NCI-H2029 (cell line): ENCODE measurements at places on chromosomes 1 and 21.

DNA sequence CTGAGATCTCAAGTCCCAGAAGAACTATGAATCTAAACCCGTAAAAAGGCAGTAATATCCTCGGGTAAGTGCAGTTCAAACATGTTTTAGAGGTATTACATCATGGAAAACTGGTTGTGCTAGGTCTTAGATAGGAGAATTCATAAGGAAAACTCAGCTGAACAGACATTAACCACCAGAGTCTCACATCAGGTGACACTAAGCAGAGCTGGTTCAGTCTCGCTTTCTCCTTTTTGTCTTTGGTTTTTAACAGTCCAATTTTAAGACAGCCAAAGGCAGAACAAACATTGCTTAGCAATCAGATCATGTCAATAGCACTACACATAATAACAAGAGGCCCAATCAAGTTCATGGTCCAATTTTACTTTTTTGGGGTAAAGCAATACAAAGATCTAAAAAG is 63.1 kb upstream of the MUTYH start:
- peak; percentile 60 for DNase-seq

DNA sequence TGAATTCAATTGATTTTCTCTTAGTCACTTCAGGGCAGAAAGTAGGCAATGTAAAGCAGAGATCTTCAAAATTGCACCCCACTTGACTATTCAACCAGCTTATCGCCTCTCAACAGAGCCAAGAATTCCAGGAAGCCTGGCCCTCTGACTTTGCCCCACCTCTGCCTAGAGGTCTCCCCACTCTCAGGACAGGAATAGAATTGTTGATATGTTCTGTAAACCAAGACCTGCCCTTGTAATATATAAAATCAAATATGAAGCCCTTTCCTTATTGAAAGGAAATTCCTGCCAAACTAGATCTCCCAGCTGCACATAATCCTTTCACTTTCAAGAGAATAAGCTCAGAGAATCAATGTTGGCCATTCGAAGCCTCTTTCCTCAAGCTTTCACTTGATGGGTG is 116.1 kb upstream of the DPT start:
- no peak for DNase-seq

DNA sequence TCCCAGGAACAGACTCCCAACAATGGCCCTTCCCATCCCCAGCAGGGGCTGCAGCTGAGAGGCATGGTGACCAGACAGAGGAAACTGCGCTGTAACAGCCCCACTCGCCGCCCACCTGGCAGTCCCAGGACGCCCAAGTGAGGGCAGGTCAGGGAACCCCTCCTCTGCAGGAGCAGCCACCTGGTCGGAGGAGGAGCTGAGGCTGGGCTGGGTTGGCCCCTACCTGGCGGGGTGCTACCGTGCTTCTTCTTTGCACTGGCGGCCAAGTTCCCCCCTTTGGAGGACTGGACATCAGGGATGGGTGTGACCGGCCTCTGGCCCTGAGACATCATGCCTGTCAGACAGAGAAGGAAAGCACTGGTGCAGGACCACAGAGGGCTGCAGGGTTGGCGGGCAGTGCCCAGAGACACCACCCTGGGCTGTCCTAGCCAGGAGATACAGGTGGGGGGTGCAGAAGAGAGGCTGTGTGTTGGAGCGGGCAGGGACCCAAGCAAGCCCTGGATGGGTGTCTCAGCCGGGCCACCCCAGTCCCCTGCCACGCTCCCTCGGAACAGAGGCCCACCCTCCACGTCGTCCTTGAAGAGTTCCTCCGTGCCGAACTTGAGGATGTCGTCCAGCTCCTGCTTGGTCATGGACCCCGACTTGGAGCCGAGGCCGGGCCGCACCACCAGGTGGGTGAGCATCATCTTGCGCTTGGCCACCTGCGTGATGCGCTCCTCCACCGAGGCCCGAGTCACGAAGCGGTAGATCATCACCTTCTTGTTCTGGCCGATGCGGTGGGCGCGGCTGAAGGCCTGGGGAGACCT is 51.6 kb downstream of the CHD5 start:
- DNase-seq: no peak

DNA sequence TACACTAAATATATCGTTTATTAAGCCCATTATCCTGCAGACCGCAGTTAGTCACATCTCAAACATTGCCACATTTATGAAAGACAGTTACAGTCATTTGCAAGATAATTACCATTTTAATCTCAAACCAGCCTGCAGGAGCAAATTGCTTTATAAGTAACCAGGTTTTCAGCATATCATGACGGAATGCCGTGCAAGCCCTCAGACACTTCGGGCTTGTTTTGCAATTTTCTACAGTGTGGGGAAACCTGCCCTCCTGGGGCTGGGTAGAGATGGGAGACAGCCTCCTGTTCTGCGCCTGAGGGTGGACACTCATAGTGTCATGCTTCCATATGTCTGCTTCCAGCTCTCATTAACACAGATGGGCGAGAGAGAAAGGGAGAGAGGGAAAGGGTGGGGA is 563.9 kb downstream of the NPHP4 start:
- DNase-seq: no peak

GRCh38 chr1:101898137-101898536 is 98.6 kb downstream of the OLFM3 start:
- no peak for DNase-seq

DNA sequence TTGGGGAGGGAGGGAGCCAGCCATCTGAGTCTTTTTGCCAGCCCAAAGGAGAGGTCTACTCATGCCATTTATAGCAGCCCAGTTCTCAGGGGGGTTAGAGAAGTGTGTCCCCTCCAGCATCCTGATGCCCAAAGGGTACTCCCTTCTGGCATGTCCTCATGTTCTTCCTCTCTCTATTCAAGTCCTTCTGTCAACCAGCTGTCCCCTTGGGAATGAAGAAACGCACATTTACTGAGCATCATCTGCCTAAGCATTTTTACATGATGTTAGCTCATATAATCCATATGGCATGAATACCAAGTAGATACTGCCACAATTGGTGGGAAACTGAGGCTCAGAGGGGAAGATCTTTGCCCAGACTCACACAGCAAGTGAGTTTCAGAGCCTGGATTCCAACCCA is 14.8 kb upstream of the TACSTD2 start:
- DNase-seq: no peak

- DNase-seq: no peak
Observed at GRCh38 chr1:8090241-8090702, 64.2 kb upstream of the ERRFI1 start.

DNA sequence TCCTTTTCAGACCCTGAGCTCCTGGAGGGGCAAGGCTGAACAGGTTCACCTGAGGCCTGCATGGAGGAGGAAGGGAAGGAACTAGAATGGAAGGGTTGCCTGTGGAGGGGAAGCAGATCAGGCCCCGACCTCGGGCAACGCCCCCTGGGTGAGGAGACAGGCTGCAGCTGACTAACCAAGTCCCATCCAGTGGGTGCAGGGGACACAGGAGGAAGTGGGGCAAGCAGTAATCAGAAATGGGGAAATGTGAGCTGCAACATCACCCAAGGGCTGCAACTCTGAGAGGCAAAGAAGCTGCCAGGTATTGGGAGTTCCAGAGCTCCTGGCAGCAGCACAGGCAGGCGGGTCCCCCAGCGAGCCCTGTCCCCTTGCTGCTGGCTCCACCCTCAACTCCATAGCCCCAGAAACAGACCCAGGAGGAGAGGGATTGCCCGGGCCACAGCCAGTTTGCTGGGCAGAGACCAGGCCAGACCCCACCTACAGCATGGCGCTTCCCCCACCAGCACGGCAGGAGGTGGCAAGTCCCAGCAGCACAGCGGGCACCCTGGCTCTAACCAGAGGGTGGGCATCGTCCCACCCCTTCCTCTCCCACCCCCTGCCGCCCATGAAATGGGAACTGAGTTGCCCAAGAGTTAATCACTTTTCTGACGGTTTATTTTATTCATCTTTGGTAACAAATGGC is 38.5 kb downstream of the MRPL37 start:
- DNase-seq: no peak

GRCh38 chr1:58515794-58516401 is 30.6 kb downstream of the OMA1 start:
- peak; percentile 88 for DNase-seq

DNA sequence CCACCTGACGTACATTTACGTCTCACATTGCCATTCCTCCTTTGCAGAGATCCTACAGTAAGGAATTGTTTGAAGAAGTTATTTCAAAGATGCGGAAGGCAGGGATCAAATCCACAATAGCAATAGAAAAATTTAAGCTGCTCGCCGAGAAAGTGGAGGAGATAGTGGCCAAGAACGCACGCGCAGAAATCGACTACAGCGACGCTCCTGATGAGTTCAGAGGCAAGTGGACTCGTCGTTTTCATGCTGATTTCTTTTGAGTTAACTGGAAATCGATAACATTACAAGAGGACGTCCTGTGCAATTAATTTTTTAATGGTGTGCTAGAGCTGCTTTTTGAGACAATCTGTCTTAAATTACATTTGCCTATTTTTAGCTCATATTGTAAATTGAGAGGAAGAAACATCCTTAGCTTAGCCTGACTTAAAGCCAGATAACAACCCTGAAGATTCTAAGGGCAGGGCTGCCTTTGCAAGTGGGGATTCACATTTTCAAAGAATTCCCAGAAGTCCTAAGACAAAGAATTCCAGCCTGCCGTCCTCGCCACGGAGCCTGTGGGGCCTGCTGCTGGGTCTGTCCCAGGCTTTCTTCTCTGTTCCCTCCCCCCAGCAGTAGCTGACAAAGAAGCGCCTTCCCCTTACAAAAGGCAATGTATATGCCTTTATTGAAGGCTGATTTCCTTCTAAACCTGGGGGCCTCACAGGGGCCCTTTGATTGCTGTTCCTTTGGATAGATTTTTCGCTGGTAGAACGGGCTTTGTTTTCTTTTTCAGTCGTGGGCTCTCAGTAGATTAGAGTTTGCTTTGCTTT is 31.6 kb upstream of the KIF1B start:
- DNase-seq: no peak

GRCh38 chr21:45737485-45738166 is 94.1 kb downstream of the PCBP3 start:
- no peak for DNase-seq

DNA sequence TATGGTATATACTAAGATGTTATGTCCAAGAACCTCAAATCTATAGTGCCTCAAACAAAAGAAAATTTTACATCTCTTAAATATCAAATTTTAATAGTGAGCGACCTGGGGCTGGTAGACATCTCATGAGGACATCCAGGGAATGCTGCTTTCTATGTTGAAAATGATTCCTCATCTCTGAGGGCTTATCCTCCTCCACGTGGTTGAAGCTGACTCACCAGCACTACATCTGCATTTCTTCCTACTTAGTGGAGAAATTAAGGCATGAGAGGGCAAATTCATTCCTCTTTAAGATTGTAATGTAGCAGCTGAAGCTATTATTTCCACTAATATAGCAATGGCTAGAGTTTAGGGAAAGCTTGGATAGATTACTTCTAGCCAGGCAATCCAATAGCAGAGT is 529.5 kb downstream of the COL11A1 start:
- DNase-seq: no peak

DNA sequence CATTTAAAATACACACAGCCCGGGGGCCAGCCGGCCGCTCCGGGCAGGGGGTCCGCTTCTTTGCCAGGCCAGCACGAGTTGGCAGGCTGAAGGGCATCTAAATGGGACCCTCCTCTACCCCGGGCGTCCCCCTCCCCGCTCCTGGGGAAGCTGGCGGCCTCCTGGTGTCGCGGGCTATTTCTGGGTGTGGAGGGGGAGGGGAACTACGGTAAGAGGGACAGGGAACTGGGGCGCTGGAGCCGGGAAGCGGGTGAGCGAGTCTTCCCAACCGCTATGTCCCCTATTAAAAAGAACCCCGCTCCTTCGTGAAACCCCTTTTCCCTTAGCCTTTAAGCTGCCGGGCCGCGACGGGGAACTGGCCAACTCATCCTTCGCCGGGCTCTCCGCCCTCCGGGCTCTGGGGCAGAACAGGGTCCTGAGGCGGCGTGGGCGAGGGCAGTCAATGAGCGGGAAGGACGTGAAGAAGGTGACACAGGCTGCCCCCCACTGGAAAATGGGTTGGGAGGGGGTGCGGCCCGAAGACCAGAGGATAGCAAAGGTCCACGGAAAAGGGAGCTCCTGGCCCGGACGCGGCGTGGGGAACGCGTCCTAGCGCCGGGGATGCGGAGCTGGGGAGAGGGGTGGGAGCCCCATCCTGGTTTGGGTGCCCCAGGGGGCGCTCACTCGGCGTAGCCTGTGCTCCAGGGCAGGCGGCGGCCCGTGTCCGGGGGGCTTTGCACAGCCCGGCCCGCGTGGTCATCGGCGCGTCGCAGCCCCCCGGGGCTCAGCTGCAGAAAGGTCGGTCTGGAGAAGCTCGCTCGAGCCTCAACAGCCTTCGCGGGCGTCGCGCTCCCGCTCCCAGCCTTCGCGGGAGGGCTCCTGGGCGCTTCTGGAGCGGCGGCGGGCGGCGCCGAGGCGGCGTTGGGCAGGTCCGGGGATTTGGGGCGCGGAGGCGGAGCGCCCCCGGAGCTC is 544 bp downstream of the PPM1J start:
- DNase-seq: no peak

- no peak for DNase-seq
Observed at GRCh38 chr1:98323906-98324358, 337.6 kb upstream of the SNX7 start.

GRCh38 chr21:34942911-34943310 is 106.2 kb downstream of the RUNX1 start:
- DNase-seq: no peak

DNA sequence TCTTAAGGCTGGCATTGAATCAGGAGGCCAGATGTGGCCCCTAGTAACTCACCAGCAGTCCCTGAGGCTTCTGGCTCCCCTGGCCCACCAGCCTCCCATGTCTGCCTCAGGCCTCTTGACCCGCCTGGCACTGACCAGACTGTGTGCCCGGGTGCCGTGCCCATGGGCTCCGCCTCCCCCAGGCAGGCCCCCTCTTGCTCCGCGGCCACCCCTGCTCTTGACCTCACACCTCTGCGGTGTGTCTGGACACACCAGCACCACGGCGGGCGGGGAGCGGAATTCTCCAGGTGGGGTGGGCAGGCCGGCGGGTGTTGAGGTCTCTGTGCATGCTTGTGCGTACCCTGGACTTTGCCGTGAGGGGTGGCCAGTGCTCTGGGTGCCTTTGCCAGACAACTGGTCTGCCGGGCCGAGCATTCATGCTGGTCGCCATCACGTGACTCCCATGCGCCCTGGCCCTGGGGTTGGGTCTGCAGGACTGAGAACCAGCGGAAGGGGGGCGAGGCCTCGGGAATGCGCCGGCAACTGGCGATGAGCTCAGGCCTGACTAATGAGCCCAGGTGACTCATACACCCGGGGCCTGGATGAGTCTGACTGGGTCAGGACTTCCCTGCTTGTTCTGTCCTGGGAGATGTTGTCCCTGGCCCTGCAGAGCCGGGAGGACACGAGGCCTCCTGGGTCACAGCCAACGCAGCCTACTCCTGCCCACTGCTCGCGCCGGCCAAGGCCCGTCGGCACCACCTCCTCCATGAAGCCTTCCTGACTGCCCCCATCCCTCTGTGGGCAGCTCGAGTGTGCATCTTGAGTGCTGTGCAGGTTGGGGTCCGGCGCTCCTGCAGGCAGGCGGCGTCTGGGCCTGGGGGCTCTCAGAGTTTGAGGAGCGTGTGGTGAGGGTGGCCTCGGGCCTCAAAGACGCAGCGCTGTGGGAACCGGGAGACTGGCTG is 22.6 kb downstream of the COL18A1 start:
- DNase-seq: no peak
